Osteocyte (in vitro differentiated cells): ENCODE measurements at places on chromosomes 3 and 15.

DNA sequence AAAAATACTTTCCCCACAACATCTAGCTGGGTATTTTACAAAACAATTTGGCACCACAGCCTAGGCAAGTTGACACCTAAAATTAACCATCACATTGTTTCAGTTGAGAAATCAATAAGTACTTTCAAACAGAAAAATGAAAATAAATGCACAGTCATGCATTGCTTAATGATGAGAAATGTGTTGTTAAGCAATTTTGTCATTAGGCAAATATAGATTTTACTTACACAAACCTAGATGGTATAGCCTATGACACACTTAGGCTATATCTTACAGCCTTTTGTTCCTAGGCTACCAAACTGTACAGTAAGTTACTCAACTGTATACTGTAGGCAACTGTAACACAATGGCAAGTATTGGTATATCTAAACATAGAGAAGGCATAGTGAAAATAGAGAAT, 608.6 kb upstream of the BCHE start:
- DNase-seq = no peak

DNA sequence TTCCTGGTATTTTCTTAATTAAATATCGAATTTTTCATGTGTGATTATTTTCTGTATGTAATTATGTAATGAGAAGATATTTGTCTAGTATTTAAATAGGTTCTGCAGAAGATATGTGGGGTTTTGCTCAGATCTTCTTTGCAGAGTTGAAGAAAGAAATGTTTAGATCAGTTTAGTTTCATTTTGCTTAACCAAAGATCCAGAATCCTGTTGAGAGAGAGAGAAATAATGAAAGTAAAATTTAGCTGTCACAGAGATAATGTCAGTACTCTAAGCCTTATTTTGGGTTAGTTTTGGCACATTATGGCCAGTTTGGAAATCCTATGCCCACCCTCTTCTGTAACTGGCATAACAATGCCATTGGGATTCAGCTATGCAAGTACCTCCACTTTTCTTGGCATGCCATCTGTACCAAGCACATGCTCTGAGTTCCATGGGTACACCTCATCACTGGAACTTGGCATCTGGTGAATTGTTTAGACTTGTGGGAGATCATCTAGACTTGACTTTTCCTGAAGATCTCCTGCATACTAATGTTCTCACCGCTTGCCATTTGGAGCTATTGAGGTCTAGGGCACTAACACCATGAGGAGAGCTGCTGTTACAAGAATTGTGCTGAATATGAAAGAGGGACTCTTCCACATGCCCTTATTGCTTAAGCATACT, 30.9 kb downstream of the PLSCR1 start:
- no peak for DNase-seq

DNA sequence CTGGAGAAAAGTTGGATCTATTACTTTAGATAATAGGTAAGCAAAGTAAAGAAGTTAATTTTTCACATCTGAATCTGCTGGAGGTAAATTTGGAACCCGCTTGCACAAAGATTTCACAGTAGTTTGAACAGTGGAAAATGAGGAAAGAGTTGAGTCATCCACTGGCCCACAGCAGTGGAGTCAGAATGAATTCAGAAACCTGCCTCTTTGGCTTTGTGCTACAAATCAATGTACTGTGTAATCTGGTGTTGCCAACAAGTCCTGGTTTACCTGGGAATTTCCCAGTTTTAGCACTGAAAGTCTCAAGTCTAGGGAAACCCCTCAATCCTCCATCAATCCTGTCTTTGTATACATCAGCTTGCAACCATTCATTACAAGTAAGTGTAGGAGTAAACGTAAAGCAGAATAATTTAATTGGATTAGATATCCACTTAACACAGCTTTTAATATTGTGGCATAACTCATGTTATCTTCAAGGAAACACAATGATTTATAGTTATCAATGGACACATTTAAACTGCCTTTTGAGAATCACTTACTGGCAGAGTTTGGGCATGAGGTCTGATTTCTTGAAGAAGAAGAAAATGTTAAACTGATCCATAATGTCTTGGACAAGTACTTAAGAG, 100.6 kb downstream of the DCLK3 start:
- DNase-seq = no peak

DNA sequence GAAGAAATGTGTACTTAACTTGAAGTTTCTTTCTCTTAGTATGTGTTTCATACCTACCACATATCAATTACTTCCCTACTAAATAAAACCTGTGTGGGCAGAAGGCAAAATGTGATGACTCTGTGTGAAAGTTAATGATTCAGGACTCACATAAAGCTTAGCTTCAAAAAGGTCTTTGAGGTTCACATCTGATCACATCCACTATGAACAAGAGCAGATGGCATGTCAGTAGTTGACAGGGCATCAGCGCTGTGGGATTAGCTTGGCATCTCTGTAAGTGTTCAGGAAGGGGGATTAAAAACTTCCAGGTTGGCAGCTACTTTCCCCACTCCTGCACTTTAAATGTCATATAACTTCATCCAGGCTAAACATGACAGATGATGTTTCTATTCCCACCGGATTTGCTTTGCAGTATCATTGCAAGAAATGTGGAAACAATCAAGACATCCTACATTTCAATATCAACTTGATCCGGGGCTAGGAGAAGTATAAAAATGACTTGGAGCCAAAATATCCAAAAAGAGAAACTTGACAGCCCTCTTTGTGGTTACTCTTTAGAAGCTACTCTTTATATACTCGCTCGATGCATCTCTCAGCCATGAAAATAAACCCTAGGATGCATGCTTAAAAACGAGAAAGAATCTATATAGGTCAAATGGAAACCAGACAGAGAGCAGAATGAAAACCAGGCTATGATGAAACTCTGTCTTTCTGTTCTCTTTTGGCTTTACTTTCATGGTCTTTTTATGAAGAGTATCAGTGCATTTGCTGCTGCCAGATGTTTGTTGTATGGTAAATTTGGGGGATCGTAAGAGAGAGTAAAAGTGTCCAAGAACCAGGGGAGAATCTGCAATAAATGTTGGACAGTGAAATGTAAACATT, 273.1 kb upstream of the ALCAM start:
- no peak for DNase-seq

- no peak for DNase-seq
These were observed 982 bp upstream of the GABPB1 start for GRCh38 chr15:50355980-50356379.

- no peak for DNase-seq
These were observed 185.3 kb upstream of the UBE2E2 start for GRCh38 chr3:23017801-23018200.

GRCh38 chr3:190780524-190780923, 82.0 kb downstream of the GMNC start:
- no peak for DNase-seq

DNA sequence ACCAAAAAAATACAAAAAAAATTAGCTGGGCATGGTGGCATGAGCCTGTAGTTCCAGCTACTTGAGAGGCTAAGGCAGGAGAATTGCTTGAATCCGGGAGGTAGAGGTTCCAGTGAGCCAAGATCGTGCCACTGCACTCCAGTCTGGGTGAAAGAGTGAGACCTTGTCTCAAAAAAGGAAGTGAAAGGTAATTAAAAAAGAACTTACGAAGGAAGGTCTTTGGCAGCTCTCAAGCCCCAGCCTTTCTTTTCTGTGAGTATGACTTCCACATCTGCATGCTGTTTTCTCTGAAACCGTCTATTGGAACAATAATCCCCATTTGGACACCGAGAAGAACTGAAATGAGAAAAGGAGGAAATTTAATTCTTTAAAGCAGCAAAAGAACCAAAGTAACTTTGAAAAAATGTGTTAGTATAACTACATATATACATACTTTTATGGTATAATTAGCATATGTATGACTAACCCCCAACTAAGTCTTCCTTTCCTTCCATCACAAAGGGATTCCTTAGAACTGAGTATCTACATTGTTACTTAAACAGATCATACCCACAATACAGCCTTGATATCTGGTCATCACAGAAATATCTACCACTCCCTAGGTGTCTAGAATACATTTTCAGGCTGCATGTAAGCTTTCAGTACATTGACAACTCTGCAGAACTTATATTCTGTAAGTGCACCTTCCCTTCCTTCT, 50.1 kb downstream of the SETD2 start:
- DNase-seq = no peak

DNA sequence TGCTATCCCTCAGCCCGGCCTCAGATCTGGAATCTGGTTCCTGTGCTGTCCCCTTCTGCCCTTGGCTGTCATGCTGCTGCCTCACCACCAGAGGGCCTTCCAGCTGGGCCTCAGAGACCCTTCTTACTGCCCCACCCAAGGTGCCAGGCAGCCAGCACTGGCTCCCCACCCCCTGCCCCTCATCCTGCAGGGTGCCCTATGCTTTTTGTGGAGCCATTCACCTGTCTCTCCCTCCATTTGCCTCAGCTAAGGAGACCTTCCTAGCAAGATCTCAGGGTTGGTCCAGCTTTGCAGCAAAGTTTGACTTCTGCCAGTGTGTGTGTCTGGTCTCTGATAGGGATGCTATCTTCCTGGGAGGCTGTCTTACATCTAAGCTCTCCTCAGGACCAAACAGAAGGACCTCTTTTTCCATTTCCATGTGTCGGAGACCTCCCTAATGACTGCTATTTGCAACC, 1.9 kb upstream of the VWA5B2 start:
- no peak for DNase-seq

DNA sequence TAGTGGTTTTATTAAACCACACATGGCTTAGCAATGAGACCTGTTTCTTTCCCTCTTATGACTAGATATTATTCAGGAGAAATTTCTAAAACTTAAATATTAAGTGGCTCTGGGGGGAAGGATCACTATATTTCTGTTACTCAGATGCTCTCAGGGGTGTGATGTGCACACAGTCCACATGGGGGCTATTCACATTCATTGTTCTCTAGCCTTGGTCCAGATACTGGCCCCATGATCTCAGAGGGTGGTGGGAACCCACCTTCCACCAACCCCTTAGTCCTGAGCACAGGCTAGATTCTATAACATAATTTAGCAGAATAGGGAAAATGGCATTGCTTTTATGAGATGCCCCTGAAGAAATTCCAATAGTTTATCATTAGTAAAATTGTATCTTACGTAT, 149.0 kb upstream of the ST8SIA2 start:
- no peak for DNase-seq

DNA sequence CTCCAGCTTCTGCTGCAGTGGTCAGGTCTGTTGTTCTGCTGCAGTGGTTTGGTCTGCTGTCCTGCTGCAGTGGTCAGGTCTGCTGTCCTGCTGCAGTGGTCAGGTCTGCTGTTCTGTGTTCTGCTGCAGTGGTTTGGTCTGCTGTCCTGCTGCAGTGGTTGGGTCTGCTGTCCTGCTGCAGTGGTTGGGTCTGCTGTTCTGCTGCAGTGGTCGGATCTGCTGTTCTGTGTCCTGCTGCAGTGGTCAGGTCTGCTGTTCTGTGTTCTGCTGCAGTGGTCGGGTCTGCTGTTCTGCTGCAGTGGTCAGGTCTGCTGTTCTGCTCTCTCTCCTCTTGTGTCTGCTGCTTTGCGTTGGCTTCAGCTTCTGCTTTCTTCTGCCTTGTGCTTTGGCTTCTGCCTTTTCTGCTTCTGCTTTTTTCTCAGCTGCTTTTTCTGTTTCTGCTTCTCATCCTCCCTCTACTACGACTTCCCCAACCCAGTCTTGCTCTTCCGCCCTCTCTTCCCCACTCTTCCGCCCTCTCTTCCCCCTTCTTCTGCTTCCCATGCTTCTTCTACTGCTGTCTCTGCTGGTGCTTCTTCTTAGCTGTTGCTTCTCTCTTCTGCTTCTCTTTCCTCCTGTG, 50.7 kb downstream of the FAM43A start:
- DNase-seq = no peak

- DNase-seq = no peak
These were observed 74.3 kb downstream of the DGKG start for GRCh38 chr3:186287711-186288110.

DNA sequence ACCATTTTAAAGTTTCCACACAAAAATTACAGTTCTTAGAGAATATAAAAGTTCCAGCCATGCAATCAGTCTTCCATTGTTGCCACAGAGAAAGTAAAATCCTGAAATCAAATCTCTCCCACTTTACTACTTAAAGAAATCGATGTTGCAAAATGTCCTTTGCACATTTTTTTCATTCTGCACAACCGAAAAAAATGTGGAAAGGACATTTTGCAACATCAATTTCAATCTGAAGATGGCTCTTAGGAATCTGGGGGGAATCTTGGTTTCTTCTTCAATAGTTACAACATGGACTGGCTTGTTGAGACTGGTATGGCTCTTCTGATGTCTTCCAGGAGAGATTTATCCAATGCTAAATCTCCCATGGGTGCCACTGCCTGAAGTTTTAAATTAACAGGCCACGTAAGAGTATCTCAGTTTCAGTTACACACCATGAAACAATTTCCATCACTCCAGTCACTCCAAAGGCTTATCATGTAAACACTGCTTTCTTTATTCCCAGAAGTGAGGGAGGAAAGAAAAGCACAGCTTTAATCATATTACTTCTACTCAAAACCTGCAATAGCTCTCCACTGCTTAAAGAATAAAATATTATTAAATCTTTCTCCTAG, 55.8 kb upstream of the CTNNB1 start:
- no peak for DNase-seq

- no peak for DNase-seq
These were observed 15.1 kb downstream of the TTC14 start for GRCh38 chr3:180617049-180617448.

DNA sequence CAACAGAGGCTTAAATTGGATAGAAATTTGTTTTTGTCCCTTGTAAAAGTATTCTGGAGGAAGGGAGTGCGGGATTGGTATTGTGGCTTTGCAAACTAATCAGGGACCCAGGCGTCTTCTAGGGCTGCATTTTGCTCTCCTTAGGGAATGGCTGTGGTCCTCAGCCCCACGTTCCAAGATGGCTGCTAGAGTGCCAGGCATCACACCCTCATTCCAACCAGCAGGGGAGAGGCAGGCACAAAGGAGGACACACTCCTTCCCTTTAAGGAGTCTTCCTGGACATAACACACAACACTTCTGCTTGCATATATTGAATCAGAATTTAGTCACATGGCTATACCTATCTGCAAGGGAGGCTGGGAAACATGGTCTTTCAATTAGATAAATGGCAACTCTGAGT, 174.5 kb upstream of the LYSMD4 start:
- DNase-seq = no peak

DNA sequence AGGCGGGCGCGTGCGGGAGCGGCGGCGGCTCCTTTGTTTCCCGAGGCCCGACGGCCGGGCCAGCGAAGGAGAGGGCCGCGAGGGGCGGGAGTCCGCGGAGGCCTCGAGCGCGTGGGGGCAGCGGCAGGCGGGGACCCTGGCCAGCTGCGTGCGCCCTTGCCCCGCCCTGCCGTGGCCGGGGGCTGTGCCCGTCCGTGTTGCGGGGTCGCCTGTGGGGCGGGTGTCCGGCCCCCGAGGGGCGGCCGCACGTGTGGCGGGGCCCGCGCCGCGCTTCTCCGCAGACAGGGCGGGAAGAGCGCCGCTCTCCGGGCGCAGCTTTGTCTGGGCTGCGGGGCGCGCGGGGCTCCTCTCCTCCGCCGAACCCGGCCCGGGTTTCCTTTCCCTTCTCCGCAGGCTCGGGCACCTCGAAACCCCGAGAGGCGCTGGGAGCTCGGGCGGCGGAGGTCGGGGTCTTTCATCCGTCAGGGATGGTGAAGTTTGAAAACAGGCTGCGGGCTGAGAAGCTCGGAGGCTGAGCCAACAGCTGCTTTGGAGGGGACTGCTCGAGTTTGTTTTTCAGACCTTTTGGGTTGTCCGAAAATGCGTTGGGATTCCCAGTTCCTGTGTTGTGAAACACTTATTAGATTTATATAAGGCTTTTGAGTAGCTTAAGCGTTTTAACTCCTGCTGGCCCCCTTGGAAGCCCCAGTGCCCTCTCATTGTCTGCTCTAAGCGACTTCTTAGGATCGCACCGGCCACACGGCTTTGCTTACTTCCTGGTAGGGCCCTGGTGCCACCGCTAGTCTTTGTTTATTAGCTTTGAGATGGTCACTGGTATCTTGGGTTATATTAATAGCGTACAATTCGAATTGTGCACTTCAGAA, 817 bp downstream of the USP3 start:
- DNase-seq = no peak

- DNase-seq = no peak
These were observed 8.0 kb downstream of the EOMES start for GRCh38 chr3:27714146-27714526.
